ENCODE measurements at places on chromosomes 6 and 20. TPM values are rescaled to one million over a fixed set of nuclear protein-coding genes. Genes with fewer than 3 reads are reported as not detected.

Gene CDH22
- total RNA-seq = not detected

Gene ALDH5A1
- 0.69 TPM for total RNA-seq

Gene FBXO9
- 41.9 TPM for total RNA-seq

Gene HLA-DQA1
- not detected for total RNA-seq

Gene MLIP
- total RNA-seq = not detected

Gene FNDC1
- total RNA-seq = not detected

Gene MYT1
- not detected for total RNA-seq

Gene EDN3
- not detected for total RNA-seq

Gene RPP40
- total RNA-seq = 9.5 TPM

Gene F13A1
- total RNA-seq = not detected

Gene TTK
- 14.6 TPM for total RNA-seq

Gene MTG2
- total RNA-seq = 15.7 TPM

Gene PI16
- total RNA-seq = 0.59 TPM

Gene PROCR
- 37.7 TPM for total RNA-seq

Gene CST7
- not detected for total RNA-seq

Gene CRISP3
- total RNA-seq = not detected

Gene HUS1B
- total RNA-seq = 1.7 TPM

Gene VARS1
- total RNA-seq = 123 TPM

Gene KHDRBS2
- not detected for total RNA-seq

Gene EPPIN
- not detected for total RNA-seq

Gene HLA-DRA
- total RNA-seq = not detected

Gene PPP1R16B
- 0.30 TPM for total RNA-seq

Gene HELZ2
- 32.7 TPM for total RNA-seq

Gene RAE1
- 33.6 TPM for total RNA-seq

Gene OOEP
- not detected for total RNA-seq

Gene LRRC73
- total RNA-seq = 0.30 TPM

Gene CST5
- total RNA-seq = not detected

Gene SUMO4
- total RNA-seq = 2.1 TPM

Gene DEFB119
- total RNA-seq = not detected

Gene SH3BGRL2
- total RNA-seq = 7.2 TPM

Gene PKIB
- 5.9 TPM for total RNA-seq

Gene CGA
- total RNA-seq = not detected

Gene GABRR2
- total RNA-seq = under 0.01 TPM

Gene HECA
- total RNA-seq = 8.9 TPM

Gene DNAAF9
- 18.4 TPM for total RNA-seq

Gene HLA-DRB1
- total RNA-seq = not detected

Gene GABRR1
- not detected for total RNA-seq

Gene ETV7
- total RNA-seq = 0.28 TPM

Gene CLPSL1
- total RNA-seq = not detected

Data from smooth muscle cell of the umbilical artery (primary cell).